GOT3 (cell line): ENCODE measurements at places on chromosomes 5 and 9.

DNA sequence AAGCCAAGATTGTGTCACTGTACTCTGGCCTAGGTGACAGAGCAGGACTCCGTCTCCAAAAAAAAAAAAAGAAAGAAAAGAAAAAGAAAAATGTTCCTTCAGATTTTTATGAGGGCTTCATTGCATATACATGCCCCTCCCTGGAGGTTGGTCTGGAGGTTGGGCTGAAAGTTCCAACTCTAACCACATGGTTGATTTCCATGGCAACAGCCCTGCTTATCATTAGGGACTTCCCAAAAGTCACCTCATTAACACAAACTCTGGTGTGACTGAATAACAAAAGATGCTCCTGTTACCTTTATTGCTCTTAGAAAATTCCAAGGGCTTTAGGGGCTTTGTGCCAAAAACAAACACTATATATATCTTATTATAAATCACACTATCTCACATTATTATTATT, 113.8 kb downstream of the TMC1 start:
- no peak for DNase-seq

DNA sequence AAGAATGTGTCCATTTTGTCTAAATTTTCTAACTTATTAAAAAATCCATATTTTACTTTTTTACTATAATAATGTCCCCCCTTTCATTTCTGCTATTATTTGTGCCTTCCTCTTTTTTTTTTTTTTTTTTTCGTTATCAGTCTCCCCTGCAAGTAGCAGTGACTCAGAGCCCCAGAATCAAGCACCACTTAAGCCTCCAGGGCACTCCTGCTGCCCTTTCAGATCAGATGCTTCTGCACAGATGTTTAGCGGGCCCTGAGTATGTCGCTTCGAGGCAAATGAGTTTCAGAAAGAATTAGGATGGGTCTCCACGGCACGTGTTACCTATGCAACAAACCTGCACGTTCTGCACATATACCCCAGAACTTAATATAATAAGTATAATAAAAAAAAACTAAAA, 11.7 kb downstream of the MED7 start:
- no peak for DNase-seq

DNA sequence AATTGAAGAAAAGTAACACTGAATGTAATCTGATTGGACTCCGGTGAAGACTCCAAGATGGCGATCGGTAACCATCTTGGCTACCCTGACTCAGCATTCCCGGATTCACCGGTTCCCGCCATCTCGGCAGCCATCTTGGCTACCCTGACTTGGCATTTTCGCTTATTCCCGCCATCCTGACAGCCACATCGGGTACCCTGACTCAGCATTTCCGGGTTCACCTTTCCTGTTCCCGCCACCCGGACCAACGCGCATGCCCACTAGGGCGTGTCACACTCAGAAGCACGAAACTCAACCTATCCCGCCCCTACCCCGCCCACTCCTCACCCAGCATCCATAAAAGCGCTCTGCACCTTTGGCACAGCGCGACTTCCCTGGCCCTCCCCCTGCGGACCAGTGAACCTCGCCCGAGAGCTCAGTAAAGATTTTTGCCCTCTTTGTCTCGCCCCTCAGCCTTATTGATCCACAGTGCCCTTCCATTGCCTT, 17.2 kb downstream of the SPTLC1 start:
- no peak for DNase-seq

DNA sequence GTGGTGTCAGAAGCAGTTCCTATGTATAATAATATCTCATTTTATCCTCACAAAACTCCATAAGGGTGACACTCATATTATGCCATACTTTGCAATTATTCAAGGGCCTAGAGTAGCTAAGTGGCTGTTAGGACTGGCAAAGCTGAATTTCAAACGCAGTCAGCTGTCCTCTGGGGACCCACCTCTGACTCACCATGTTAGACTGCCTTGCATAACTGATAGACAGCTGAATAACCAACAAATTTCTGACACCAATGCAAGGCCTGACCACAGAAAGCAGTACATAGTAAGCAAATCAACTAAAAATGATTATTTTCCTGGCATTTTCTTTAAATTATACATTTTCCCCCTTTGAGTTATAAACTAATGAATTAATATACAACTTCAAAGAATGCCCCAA, 251.6 kb upstream of the PTGER4 start:
- no peak for DNase-seq

GRCh38 chr5:171365351-171365750, 22.3 kb upstream of the NPM1 start:
- DNase-seq: no peak

- no peak for DNase-seq
Observed at GRCh38 chr9:92547356-92547755, 11.6 kb upstream of the ECM2 start.

DNA sequence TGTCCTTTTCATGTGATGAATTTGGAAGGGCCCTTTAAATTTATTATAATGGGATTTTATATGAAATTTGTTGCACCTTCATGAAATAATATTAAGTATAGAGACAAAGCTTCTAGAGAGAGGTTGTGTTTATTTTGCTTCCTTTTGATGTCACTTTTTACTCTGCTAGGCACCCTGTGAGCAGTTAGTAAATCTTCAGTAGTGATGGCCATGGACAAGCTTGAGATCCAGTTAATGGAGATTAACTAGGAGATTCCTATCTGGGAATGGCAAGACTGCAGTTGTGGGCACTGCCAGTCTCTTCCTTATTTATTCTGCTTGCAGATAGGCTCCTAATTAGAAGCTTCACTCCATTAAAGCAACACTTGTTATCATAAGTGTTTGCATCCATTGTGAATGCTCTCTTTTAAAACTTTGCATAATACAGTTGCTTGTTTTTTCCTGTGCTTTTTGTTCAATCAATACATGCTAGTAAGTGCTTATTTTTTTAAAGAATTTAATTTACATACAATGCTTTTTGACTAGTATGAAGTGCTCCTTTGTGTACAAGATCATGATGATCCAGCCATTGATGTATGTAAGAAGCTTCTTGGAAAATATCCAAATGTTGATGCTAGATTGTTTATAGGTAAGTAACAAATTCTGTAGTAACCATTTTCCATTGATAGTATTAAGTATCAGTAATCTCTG, 25.9 kb downstream of the UGCG start:
- no peak for DNase-seq

GRCh38 chr9:129838707-129839259, 3.5 kb downstream of the USP20 start:
- DNase-seq: no peak

GRCh38 chr9:136962701-136963248, 10.7 kb downstream of the LCN12 start:
- DNase-seq: no peak

- DNase-seq: no peak
Observed at GRCh38 chr9:70398145-70398556, 16.3 kb downstream of the KLF9 start.

DNA sequence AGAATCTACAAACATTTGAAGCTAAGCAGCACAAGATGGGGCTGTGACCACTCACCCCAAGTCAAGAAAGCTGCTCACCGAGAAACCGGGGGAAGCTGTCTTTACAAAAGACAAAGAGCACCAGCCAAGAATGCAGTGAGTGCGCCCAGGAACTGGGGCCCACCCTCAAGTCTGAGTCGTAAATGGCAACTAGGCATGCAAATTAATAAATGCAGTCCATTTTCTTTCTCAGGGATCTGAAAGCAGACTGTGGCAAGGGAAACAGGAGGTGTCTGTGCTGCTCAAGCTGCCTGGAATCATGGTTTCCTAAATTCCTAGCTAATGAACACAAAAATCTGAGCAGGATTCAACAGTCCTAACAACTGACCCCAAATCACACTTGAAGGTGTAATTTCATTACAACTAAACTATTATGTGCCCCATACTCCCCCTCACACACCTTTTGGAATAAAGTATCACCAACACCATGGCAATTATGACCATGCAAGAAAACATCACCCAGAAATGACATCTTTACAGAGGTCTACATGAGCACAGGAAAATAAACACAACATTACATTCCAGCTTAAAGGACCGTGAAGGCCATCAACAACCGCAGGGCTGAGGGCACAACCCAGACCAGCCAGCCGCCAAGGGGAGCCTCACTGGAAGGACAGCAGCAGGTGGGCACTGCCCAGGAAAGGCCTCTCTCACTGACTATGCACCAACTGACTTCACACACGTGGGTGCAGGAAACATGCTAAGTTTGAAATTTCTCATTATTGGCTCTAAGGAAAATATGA, 17.6 kb downstream of the NSUN2 start:
- no peak for DNase-seq

- DNase-seq: no peak
Observed at GRCh38 chr5:167489202-167489601, 802.2 kb upstream of the WWC1 start.

DNA sequence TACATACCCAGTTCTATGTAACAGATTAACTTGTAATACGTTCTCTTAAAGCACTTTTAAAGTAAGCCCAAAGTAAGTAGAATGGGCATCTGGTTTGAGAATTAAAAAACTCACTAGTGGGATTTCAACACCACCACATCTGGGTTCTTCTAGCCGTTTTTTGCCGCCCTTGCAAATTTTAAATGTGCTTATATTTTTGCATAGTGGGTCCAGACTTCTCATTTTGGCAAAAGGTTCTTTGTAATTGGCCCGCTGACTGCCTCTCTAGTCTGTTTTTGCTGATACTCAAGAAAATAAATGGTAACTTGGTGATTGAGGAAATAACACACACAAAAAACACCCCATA, 582 bp upstream of the FBXO4 start:
- no peak for DNase-seq

GRCh38 chr5:58490402-58491050, 709 bp upstream of the GAPT start:
- no peak for DNase-seq

GRCh38 chr5:112445626-112446350, 26.7 kb upstream of the EPB41L4A start:
- DNase-seq: no peak

DNA sequence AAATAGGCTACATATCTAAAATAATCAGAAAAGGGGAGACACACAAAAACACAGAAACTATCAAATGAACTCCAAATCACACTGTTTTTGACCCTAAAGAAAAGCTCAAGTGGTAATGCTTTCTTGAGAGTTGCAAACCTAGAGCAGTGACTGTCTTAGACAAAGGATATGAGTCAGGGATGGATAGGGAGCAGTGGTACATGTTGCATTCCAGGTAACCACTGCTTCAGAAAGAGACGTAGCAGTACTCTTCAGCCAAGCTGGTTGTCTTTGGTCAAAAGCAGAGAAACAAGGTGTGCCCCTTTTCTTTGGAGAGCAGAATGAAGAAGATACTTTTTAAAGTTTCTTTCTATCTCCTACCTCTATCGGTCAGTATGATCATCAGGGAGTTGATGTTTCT, 1003.6 kb downstream of the CDH9 start:
- no peak for DNase-seq

- DNase-seq: no peak
Observed at GRCh38 chr5:25415970-25416369, 771.2 kb upstream of the CDH10 start.

- no peak for DNase-seq
Observed at GRCh38 chr5:141507387-141508091, 18.7 kb downstream of the PCDHGC5 start.

DNA sequence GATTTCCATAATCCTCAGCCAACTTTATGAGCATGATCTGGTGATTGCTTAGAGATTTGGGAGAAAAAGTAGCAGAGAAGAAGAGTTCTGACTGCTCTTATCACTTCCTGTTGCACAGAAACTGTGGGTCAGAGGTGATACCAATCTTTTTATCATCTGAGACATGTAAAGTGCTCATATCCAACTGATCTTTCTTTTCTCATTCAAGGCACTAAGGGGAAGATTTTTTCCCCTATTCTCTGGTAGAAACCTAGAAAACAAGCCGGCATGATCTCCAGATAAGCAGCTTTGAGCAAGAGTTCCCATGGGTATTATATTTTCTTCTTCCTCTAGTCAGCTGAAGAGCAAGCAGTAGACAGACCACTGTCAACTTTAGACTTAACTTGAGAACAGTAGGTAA, 29.0 kb upstream of the GPR150 start:
- no peak for DNase-seq

DNA sequence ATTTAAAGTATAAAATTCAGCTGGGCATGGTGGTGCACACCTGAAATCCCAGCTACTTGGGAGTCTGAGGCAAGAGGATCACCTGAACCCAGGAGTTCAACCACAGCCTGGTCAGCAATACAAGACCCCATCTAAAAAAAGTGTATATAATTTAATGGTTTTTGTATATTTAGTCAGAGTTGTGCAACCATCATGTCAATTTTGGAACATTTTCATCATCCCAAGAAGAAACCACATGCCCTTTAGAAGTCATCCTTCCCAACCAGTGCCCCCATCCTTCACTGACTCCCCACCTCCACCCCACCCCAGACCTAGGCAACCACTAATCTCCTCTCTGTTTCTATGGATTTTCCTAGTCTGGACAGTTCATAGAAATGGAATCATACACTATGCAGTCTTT, 18.8 kb upstream of the TEK start:
- no peak for DNase-seq

- DNase-seq: no peak
Observed at GRCh38 chr9:87062746-87063145, 115.4 kb upstream of the GAS1 start.

DNA sequence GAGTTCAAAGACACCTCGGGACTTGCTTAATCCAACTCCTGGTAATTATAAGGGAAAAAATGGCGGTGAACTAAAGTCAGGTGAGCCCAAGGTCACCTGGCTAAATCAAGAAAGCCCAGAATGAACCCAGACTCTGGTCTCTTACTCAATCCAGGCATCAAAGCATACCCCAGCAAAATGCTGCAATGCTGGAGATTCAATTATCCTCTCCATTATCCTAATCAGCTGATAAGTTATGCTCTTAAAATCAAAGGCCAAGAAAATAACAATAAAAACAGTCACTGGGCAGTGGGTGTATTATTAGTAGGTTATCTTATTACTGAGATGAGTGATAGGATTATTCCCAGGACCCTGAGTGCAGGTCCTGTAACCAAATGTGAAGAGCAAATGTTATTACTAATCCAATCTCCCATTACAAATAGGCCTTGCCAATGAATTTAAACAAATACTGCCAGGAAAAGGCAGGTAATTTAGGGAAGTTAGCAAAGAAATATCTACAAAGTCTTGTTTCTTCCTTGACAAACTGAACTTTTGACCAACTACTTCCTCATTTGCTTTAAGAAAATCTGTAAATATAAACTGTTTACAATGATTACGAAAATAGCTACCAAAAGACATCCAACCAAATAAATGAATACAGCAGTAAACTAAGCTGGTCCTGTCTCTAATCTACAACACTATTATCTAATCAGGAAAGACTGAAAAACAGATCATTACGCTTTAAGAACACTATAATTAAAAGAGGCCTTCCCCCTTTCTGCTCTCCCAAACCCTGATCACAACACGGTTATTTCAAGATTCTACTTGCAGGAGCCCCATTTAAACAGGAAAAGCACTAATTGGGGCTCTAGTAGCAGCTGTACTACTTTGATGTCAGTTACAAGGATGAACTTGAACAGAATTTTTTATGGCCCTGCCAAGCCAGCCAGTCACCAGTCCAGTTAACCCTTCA, 103.2 kb downstream of the MED27 start:
- no peak for DNase-seq

DNA sequence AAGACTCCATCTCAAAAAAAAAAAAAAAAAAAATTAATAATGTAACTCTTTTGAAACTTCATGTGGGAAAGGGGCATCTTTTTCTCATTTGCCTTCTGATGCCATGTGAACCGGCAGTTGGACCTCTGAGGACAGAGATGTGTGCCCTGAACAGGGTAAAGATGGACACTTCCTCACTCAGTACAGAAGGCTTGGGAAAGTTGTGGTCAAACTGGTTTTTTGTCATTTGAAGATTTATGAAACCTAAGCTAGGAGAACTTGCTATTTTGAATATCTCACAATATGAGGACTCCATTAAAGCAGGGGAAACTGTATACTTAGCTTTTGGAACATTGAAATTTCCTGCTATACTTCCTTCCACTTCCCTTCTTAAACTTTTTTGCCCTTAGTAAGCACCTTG, 147.5 kb upstream of the ALDH1B1 start:
- DNase-seq: no peak
